ENCODE measurements at places on chromosomes 5 and 9.

DNA sequence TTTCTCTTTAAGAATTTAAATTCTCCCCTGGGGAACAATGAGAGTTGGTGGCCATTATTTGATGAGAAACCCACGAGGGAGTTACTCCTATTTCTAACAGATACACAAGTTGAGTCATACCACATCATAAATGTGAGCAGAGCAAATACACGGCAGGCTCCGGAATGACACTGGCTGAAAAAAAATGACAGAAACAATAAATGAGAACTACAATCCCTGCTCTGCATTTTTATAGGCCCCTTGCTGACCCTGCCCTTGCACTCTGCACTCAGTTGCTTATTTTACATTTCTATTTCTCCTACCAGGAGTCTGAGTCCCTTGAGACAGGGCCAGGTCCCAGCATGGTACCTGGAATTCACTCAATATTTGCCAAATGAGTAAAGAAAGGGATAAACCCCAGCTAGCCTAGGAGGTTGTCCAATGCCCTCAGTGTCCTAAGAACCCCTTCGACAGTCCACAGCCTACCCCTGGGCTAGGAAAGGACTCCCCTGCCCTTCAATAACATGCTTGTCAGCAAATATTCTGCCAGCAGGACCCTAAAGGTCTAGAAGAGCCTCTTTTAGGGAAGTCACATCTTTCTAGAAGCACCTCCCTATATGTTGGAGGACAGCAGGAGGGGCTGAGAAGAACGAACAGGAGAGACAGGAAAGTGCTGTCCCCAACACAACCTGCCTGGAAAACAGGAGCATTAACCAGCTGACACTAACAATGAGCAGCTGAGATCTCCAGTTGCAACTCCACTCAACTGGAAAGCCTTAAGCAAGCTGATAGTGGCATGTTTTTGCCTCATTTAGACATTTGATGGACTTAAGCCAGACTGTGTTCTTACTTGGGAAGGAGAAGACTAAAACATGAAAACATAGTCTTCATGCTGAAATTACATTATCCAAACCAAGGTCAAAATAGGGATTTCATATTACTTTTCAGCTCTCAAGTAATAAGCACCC is 191.2 kb downstream of the ACTL7B start:
- DNase-seq: no peak

DNA sequence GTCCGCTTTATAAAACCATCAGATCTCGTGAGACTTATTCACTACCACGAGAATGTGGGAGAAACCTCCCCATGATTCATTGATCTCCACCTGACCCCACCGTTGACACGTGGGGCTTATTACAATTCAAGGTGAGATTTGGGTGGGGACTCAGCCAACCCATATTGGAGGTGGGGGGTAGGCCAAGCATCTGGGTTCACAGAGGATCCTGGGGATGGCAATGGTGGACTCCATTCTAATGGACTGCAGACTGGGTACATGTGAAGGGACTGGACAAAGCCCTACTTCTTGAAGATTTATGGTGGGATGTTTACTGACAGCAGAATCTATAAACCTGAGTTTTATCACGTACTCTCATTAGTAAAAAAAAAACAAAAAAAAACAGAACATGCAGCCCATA is 15.1 kb downstream of the QRFP start:
- no peak for DNase-seq

DNA sequence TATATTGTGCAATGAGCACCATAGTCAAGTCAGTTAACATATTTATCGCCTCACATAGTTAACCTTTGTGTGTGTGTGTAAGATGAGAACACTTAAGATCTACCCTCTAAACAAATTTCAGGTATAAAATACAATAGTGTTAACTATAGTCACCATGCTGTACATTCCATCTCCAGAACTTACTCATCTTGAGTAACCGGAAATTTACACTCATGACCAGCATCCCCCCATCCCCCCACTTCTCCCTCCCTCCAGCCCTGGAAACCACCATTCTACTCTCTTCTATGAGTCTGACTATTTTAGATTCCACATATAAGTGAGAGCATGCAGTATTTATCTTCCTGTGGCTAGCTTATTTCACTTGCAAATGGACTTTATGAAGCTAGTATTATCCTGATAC is 40.3 kb downstream of the ZNF354A start:
- no peak for DNase-seq

DNA sequence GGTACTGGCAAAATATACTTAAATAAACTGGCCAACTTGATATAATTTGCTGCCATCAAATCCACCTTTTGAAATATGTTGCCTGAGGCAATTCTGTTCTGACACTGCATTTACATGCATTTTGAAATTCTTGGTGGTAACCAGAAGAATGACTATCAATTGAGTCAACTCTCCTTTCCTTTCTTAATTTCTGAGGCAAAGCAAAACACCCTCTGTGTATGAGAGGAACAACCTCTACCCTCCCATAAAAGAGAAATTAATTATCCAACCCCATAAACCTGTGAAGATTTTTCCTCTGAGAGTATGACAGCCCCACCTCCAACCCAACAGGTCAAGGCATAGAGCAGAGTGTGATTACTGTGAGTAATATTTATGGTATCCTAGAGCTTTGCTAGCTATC is 286.8 kb downstream of the NR2F1-AS1 start:
- DNase-seq: no peak

GRCh38 chr5:124627815-124628595 is 118.4 kb downstream of the ZNF608 start:
- no peak for DNase-seq

GRCh38 chr5:66443462-66444130 is 152.6 kb upstream of the MAST4 start:
- no peak for DNase-seq

All from T-helper 1 cell (primary cell).